IPS DF 19.7 (cell line): ENCODE measurements at places on chromosomes 16 and 17.
A peak's percentile ranks its signal among the peaks of the same experiment; 100 is the strongest.

- DNase-seq = no peak
Observed at GRCh38 chr17:36592316-36592715, 637 bp downstream of the DHRS11 start.

GRCh38 chr17:78128551-78129350 is at the start of gene TMC6:
Gene TMC6 (minus strand): TSS chr17:78128755. CDS start chr17:78126832, 1,923 bp downstream.
- DNase-seq = no peak

- peak; percentile 33 for DNase-seq
Observed at GRCh38 chr16:73713778-73714495, 582.7 kb upstream of the PSMD7 start.

DNA sequence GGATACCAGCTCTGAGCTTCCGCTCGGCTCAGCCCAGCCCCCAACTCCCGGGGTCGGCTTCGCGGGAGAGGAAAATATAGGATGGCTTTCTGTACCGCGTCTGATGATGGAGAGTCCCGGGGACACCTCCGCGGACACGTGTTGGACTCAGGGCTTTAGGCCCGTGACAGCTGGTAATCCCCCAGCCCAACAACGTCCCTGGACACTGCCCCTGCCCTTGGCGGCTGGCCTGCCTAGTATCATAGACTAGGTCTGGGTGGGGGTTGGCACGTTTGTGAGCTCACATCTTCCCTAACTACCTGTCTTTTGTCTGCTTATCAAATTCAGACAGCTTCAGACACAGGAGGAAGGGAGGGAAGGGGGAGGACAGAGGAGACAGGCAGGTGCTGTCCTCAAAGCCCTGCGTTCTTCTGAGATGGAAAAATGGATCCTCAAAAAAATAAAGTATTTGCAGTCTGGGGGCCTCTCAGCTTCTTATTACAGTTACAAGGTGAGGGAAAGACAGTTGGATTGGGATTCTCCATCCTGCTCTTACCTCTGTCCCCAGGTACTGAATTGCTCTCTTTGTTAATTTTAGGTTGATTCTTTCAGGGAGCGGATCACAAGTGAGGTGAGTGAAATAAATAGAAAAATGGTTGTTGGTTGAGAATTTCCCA is 698 bp downstream of the PSME3 start:
- no peak for DNase-seq

DNA sequence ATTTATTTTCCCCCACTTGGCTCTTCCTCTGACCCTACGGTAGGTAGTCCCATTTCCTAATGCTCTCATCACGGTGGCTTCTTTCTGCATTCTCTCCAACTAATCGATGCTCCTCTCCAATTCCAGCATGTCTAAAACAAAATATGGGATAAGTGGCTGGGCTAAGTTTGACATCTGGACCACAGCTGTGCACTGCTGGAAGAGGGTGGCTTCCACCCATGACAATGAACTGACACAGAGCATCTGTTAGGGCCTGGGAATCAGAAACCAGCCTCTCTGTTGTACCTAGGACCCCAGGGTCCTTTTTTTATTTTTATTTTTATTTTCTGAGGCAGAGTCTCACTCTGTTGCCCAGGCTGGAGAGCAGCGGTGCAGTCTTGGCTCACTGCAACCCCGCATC is 29.0 kb upstream of the SLC39A11 start:
- DNase-seq = no peak

DNA sequence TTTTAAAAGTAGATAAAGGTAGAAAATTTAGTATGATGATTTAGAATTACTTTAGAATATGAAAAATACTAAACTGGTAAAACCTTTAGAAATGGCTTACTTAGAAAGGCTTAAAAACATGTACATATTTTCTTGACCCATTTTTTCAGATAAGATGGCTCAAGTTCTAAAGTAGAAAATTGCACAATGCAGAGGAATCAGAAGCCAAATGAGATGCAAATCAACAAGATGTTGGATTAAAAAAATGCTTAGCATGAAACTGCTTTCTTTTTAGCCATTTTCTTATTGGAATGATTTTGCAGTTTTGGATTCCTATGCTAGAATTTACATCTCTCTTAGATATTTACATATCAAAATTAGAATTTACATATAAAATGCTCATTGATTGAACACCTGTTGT is 1.5 kb upstream of the KRTAP3-1 start:
- no peak for DNase-seq

GRCh38 chr16:56860226-56861020 is 4.6 kb upstream of the SLC12A3 start:
- DNase-seq = no peak

DNA sequence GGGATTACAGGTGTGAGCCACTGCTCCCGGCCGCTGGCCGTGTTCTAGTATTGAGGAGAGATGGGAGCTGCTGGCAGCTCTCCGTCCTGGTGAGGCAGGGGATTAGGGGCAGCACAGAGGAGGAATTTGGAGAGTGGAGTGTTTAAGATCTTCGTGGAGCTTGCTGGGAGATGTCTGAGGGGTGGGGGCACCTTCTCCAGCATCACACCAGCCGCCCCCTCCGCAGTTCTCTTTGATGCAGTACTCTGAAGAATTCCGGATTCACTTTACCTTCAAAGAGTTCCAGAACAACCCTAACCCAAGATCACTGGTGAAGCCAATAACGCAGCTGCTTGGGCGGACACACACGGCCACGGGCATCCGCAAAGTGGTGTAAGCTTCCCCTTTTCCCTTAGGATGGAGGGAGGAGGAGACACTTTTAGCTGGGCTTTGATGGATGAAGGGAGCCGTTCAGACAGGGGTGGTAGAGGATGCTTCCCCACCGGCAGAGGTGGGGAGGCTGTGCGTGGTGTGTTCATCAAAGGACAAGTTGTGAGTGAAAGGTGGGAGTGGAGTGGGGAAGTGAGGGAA is 11.9 kb downstream of the ITGAM start:
- DNase-seq = no peak

DNA sequence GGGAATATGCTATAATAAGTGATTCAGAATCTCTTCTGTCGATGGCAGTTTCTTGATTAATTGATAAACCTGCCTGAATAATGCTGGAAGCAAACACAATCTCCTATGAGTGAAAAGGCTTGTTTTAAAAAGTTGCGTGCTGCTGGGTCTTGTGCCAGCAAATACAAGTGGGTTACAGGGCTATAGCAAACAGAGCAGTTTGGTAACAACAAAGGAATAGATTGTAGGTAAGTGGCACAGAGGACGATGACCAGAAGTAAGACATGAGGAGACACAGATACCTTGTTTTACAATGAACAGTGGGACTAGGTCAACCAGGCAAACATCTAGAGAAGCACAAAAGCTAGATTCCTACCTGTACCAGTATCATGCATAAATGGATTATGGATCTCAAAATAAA is 23.7 kb upstream of the FAAP100 start:
- DNase-seq = no peak

GRCh38 chr16:73877150-73877549 is 419.5 kb upstream of the PSMD7 start:
- DNase-seq = no peak

DNA sequence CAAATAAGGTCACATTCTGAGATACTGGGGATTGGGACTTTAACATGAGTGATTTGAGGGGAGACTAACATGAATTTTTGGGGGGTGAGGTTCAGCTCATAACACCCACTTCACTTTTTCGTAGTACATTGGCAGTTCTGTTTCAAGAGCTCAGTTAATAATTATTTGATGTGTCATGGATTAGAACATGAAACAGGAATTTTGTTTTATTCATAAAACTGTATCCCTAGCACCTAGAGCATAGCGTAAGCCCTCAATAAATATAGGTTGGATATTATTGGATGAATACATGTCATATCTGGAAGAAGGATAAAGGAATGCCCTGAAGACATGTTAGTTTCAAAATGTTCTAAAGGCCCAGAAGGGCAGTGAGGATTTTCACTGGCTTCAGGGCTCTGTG is 119.8 kb downstream of the PRKCA start:
- no peak for DNase-seq

DNA sequence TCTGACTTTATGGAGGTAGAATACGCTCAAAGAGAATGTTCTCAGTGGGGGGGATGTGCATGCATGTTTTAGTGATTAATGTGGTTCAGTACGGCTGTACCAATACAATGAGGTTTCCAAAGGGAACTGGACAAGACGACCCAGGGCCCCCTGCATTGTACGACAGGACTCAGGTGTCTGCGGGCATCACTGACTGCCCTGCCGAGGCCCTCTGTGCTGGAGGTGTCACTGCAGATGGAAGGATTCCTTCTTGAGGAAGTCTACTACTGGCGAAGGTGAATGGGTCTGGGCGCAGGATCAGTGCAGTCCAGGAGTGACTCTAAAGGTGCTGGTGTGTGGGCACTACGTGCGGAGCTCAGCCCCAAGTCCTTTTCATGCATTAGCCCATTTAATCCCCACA is 3.5 kb upstream of the LGALS9 start:
- no peak for DNase-seq

GRCh38 chr16:81778861-81779535 is at the start of gene PLCG2:
Gene PLCG2 (plus strand): TSS chr16:81779291. CDS start chr16:81785990, 6,699 bp downstream.
- DNase-seq = peak; percentile 28

DNA sequence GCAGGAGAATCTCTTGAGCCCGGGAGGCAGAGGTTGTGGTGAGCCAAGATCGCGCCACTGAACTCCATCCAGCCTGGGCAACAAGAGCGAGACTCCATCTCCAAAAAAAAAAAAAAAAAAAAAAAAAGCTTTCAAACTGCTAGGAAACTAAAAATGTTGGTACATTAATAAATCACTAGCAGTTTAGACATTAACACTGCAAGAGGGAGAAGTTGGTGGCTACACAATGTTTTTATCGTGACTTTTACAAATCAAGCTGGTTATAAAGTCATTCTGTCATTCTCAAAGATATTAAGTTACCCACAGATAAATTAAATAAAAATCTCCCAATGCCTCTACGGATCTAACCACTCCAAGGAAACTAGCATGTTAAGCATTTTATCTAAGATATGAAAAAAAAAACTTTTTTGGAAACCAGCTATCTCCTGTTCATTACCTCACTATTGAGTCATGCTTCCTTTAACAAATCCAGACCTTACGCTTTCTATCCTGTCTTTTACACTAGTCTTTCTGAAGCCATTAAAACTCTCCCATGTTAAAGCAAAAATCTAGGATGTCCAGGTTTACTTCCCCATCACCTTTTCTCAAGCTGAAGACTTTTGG is 85.9 kb upstream of the SMURF2 start:
- DNase-seq = no peak
